CD4-positive, alpha-beta T cell (primary cell): ENCODE measurements at places on chromosomes 2 and 18. TPM values are rescaled to one million over a fixed set of nuclear protein-coding genes. Genes with fewer than 3 reads are reported as not detected.

Gene REG1B
- not detected for total RNA-seq

- no peak overlapping the region for H3K27ac ChIP-seq
- DNase-seq, result no peak
- peaks cover 19% of the 10 kb centered on the region for H3K4me1 ChIP-seq
- H3K4me3 ChIP-seq, result peak overlapping the region; percentile 88
- H3K36me3 ChIP-seq, result no peaks in the 10 kb centered on the region
- no peaks in the 10 kb centered on the region for H3K27me3 ChIP-seq
Measured at GRCh38 chr2:23940718-23941620, 706 bp downstream of the UBXN2A start.

Gene TRPM8
- total RNA-seq, result not detected

DNA sequence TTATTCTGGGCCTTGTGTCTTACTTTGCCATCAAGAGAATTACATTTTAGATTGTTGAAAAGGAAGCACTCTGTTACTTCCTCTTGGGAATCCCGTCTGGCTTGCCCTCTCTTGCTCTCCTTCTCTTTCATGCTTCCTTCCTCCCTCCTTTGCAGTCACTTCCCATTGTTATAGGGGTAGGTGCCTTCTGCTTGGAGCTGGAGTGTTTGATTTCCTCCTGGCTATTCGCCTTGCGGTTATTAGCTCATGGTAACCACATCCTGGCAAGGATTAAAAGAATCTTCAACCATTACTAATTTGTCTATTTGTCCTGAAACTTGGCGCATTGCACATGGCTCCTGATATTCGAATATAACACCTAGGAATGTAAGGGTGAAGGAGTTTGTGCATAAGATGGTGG is 115.0 kb downstream of the CERS6 start:
- H3K36me3 ChIP-seq, result no peaks in the 10 kb centered on the region
- H3K27ac ChIP-seq, result no peak overlapping the region
- DNase-seq, result no peak
- no peak overlapping the region for H3K4me3 ChIP-seq
- H3K27me3 ChIP-seq, result no peaks in the 10 kb centered on the region

DNA sequence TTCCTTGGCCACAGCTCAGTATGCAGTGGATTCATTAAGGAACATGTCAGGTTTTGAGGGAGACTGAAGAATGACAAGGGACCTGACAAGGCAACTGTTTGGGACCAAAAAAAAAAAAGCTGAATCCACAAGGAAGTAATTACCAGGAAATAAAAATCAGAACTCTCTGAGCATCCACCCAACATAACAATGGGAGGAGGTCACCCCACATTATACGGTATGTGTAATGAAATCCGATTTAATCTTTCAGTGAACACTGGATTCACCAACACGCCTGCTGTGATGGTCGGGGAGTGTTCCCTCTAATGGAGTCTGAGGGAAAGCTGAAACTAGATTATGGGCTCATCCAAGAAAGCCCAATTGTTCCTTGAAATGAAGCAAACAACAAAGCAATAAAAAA is 329.3 kb downstream of the ETAA1 start:
- H3K27me3 ChIP-seq, result no peaks in the 10 kb centered on the region
- DNase-seq, result no peak
- no peaks in the 10 kb centered on the region for H3K4me1 ChIP-seq
- no peak overlapping the region for H3K27ac ChIP-seq
- H3K36me3 ChIP-seq, result no peaks in the 10 kb centered on the region
- no peak overlapping the region for H3K4me3 ChIP-seq

Gene POU3F3
- total RNA-seq, result not detected

Gene SPATS2L
- 4.0 TPM for total RNA-seq

DNA sequence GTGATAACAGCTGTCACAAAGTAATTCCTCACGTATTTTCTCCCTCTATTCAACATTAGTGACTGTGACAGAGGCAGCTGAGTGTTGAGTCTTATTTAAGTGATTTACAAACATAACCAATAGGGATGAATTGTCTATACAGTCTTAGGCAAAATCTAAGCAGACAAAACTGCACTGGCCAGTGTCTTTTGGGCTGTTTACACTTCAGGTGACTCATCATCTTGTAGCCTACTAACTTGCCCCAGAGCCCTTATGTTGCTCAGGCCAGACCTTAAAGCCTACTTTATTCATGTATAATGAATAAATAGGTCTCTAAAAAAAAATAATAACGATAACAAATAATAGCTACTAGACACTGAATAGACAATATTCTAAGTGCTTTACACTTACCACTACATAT is 17.2 kb downstream of the THOC1 start:
- H3K4me3 ChIP-seq, result no peak overlapping the region
- H3K27ac ChIP-seq, result no peak overlapping the region
- H3K4me1 ChIP-seq, result no peaks in the 10 kb centered on the region
- peaks cover 85% of the 10 kb centered on the region for H3K36me3 ChIP-seq
- H3K27me3 ChIP-seq, result no peaks in the 10 kb centered on the region

Gene LGALSL
- total RNA-seq, result 0.31 TPM

Gene CTLA4
- total RNA-seq, result 49.8 TPM

Gene FEV
- total RNA-seq, result not detected

DNA sequence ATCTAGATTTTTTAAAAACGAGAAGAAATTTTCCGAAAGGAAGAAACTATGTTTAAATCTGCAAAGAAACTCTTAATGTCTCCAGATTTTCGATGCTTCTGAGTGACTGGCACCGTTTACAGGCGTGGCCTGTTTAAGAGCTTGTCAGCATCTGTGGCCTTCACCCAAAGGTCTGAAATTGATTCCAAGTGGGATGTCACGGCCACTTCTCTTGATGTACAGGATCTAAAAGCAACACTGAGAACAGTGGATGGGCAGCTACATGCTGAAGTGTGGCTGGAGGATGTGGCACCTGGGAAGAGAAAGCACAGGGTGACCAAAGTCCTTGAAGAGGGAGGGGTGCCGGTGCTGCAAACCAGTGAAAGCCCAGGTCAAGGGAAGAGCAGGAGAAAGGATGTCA is 28.0 kb downstream of the EMILIN2 start:
- H3K4me1 ChIP-seq, result no peaks in the 10 kb centered on the region
- no peak for DNase-seq
- H3K27ac ChIP-seq, result no peak overlapping the region
- no peaks in the 10 kb centered on the region for H3K36me3 ChIP-seq
- H3K27me3 ChIP-seq, result no peaks in the 10 kb centered on the region

Gene SLC5A7
- not detected for total RNA-seq

DNA sequence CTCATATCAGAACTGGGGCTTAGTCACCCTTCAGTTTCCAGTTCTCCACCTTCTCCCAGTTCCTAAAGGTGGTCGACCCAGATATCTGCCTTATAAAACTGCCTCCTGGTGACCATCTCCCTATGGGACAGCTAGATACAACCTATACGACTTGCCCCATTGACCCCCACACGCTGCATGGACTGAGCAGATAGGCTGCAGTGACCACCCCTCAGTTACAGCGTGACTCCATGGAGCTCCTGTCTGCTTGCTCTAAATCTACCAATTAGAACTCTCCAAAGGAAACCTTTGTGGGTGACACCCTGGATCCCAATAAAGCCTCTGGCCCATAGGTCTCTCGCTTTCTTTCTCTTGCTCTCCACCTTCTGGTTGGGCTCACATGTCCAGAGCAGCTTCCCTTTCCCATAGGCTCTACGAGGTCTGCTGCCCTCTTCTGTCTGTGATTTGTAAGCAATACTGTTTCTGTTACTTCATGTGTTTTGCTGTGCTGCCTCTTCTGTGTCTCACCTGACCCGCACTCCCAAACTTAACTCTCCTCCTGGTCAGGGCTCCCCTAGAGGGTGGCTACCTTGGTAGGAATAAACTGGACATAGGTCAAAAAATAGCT is 971.3 kb upstream of the FAM98A start:
- DNase-seq, result no peak
- no peaks in the 10 kb centered on the region for H3K4me1 ChIP-seq

Gene CYP26B1
- total RNA-seq, result 0.05 TPM

Gene MYCN
- not detected for total RNA-seq

DNA sequence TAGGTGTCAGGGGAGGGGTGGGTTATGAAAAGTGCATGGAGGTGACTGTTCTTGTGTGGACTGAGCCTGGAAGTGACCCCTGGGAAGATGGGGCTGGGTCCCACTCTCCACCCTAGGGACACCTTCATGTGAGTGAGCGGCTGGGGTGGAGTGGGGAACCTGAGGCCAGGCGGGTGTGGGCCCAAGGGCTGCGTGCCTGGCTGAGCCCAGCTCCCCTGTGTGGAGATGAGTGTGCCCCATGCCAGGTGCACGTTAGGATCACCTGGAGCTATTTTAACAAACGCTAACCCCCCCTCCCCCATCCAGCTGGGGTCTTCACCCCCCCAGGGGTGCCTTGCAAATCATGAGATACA is 26.5 kb downstream of the ZAP70 start:
- H3K4me3 ChIP-seq, result no peak overlapping the region
- DNase-seq, result no peak
- H3K27ac ChIP-seq, result no peak overlapping the region
- no peaks in the 10 kb centered on the region for H3K27me3 ChIP-seq
- H3K36me3 ChIP-seq, result peaks cover 64% of the 10 kb centered on the region
- peaks cover 51% of the 10 kb centered on the region for H3K4me1 ChIP-seq

DNA sequence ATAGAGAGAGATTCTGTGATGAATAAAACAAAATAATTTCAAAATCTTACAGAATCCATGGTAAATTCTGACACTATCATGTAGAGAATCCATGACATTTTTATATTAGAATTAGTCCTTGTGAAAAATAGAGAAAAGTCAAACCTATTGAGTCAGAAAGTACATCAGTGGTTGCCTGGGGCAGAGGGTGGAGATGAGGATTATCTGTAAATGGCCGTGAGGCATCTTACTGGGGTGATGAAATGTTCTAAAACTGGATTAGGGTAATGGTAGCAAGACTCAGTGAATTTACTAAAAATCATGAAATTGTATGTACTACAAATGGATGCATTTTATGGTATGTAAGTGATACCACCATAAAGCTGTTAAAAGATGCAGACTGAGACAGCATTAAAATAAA is 323.1 kb downstream of the SLC8A1 start:
- H3K27me3 ChIP-seq, result no peaks in the 10 kb centered on the region
- no peak for DNase-seq
- H3K4me3 ChIP-seq, result no peak overlapping the region
- no peak overlapping the region for H3K27ac ChIP-seq
- H3K36me3 ChIP-seq, result no peaks in the 10 kb centered on the region

- no peaks in the 10 kb centered on the region for H3K4me1 ChIP-seq
- peaks cover 11% of the 10 kb centered on the region for H3K27me3 ChIP-seq
- no peak overlapping the region for H3K4me3 ChIP-seq
- no peak for DNase-seq
- no peak overlapping the region for H3K27ac ChIP-seq
- no peaks in the 10 kb centered on the region for H3K36me3 ChIP-seq
Measured at GRCh38 chr2:29290293-29291047, 175.3 kb downstream of the CLIP4 start.
